ENCODE measurements at places on chromosomes 6 and 20.

DNA sequence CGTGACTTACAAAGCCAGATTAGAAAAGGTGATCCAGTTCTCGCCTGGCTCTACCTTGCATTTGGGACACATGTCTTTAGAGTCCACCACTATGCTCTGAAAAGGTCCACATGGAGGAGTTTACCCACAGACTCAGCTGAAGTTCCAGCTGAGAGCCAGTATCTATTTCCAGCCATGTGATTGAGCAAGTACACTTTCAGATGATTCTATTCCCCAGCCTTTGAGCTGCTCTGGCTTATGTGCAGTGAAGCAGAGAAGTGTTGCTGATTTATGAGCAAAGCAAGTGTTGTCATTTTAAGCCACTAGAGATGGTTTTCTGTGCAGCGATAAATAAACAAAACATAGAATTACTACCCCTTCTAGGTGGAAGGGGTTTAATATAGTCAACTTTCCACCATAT is 520.8 kb upstream of the RNF217 start:
- no peak for DNase-seq

DNA sequence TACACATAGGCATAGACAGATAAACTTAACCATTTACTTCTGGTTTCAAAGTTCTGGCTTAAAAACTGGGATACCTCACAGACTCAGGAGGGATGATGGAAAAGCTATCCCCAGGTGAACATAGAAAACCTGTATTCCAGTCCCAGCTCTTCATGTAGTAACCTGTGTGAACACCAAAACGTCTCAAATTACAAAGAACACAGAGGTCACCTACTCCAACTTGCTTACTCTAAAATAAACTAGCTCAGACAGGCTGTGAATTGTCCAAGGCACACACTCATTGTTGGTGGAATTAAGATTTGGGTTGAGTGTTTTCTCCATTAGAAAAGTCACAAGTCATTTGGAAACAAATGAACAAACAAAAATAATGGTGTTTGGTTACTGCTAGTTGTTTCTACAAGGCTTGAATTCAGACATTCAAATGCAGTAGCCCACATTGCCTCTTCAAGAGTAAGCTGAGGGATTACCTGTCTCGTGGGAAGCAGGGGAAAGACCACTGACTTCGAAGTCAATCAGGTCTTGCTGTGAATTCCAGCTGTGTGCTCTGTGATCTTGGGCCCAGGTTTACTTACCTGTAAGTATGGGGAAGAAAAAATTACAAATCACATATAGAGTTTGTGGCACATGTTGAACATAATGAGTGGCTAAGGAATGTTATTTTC is 48.2 kb upstream of the LRRC1 start:
- DNase-seq = peak; percentile 75

GRCh38 chr20:61407561-61407960 is 155.5 kb downstream of the CDH4 start:
- DNase-seq = no peak

DNA sequence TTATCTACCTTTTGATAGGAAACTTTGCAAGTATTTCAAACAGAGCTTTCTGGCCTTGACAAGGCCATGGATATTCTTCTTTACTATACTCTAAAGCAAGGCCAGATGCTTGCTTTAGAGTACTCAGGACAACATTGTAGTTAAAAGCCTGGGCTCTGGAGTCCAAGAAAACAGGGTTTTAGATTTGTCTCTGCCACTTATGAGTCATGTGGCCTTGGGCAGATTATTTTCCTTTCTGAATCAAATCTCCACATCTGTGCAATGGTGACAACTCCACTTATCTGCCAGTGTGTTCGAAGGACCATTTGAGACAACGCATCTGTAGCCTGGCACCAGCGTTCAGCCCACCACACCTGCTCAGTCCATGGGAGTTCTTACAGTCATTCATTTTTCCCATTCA is 265.9 kb upstream of the RIN2 start:
- DNase-seq = no peak

DNA sequence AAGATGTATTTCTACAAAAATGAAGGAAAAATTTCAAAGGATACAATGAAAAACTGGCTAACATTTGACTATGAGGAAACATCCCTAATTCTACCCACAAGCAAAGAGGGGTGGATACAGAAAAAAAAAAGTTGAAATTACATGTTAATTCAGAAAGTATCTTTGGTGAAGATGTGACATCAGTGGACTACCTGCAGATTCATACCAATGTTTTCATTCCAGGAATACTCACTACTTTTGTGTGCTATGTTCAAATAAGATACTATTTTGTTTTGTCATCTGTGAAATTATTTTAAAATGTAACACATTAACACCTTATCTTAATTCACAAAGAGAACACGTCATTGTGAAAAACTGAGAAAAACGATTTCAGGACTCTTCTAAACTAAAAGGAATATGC is 159.3 kb upstream of the SHLD1 start:
- DNase-seq = no peak

DNA sequence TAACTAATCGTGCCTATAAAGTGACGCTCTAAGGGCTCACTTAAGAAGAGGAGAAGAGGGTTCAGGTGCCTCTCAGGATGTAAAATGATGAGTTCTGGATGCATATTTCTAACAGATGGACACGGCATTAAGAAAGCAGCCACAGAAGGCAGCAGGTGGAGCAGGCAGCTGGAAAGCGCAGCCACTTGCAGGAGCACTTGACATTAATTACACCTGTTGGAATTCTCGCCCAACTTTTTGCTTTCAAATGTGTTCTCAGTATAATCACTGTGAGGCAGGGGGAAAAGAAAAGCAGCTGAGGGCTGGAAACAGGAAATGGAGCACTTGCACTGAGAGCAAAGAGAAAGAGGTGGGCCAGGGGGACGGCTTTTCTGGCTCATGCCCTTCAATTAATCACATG is 164.2 kb downstream of the NKAIN2 start:
- DNase-seq = no peak

GRCh38 chr20:32562495-32562911 is 22.6 kb downstream of the NOL4L start:
- DNase-seq = no peak

- DNase-seq = no peak
Measured at GRCh38 chr6:70575899-70576495, 9.3 kb downstream of the SDHAF4 start.

GRCh38 chr6:144568241-144568640 is 283.1 kb downstream of the UTRN start:
- DNase-seq = no peak

GRCh38 chr6:124873066-124873410 is 89.2 kb upstream of the RNF217 start:
- no peak for DNase-seq

- no peak for DNase-seq
Measured at GRCh38 chr6:152941746-152942145, 41.1 kb downstream of the FBXO5 start.

DNA sequence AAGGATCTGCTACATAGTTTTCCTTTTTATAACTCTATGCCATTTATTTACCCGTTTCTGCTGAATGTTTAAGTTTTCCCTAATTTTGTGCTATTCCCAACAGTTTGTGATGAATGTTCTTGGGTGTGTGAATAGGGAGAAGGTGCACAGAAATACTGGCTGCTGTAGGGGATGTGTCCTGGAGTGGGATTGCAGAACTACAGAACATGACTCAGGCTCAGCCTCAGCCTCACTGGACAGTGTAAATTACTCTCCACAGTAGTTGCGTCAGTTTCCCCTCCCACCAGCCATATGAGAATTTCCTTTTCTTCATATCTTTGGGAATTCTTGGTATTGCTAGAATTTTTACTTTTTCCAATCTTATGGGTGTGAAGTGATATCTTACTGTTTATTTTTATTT is 57.0 kb downstream of the SLX4IP start:
- DNase-seq = no peak

DNA sequence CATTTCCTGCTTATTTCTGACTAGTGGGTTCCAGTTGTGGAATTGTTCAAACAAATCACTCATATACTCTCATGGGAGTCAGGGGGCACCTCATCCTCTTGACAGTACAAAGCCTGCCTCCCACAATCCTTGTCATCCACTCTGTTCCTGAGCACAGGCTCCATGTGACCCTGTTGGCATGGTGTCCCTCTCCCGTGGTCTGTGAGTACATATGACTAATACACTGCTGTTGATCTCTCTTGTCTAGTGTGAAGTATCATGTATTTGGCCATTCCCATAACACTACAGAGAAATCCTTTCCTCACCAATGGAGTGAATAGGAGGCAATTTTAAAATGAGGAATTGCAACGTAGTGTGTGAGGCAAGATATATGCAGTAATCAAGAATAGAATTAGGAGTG is 185.3 kb downstream of the OGFRL1 start:
- DNase-seq = no peak

- DNase-seq = no peak
Measured at GRCh38 chr6:111734068-111735061, 128.7 kb upstream of the TRAF3IP2 start.

- no peak for DNase-seq
Measured at GRCh38 chr6:114288701-114289495, 53.9 kb downstream of the HS3ST5 start.

DNA sequence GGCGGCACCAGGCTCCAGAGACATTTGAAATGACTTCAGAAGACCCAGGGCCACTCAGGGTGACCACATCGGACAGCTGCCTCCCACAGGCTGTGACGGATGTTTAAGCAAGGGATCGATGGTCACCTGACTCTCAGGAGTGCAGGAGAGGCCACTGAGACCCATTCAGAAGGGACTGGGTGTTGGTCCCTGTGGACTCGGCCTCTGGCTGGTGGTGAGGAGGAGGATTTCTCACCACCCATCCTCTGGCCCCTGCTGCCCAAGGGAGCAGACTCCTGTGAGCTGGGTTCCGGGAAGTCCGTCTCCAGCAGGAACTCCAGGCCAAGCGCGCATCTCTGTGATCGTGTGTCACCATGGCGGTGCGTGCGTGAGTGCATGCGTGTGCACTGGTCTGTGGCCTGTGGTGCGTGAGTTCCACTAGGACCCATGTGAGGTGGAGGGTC is 25.5 kb downstream of the NPEPL1 start:
- DNase-seq = no peak

GRCh38 chr6:117829594-117830319 is 77.3 kb upstream of the SLC35F1 start:
- peak; percentile 36 for DNase-seq

DNA sequence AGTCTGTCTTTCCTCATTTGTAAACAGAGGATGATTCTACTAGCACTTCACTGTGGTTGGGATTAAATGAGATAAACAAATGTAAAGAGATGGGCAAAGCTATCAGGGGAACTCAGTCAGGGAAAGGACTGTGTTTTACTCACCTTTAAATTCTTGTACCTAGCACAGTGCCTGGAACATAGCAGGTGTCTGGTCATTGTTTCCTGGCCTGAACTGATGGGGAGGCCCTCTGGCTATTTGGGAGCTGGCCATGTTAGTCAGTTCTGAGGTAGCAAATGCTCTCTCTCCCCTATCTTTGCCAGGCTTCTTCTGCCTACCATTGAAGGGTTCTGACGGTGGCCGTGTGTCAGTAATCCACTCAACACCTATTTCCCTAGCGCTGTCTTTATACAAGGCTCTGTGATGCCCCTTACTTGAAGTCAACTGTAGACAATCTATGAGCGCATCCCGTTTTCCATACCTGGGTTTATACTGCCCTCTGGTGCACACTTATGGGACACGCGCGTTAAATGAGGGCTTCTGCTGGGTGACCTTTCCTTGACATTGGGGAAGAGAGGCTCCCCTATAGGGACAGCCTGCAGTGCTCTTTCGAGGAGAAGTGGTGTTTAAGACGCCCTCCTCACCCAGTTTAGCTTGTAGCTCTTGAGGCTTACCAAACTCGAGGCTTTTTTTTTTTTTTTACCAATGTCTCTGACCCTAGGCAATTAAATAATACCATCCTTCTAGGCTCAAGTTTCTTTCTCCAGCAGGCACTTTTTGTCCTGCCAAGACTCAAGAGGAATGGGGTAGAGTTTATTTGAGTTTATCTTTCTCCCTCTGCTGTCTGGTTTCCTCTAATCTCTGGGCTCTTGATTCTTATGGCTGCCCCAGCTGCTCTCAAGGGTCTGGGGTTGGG is 4.0 kb upstream of the SPATS1 start:
- DNase-seq = peak; percentile 52

DNA sequence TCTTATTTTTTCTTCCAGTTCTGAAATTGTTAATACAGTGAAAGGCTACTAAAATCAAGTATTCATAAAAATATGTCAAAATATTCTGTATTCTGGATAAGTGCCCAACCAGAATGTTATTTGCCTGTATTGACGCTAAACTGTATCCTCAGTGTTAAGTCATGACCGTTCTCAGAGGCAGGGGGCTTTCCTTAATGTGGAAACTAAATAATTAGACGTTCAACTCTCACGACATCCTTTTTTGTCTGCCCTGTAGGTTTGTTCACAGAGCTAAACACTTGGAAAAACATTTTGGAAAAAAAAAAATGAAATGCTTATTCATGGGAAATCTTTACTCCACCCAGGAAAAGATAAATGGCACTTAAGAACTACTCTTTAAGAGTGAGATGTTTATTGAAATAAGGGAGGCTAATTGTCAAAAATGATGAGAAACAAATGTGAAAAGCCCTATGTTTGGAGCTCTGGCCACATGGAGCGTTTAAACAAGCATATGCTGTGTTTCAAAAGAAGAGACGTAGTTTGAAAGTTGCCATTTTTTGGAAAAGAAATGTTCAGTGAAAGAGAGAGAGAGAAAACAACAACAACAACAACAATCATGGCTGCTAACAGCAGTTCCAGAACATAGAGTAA is 453.1 kb upstream of the MARCKS start:
- DNase-seq = no peak

- DNase-seq = no peak
Measured at GRCh38 chr20:15487030-15487429, 1086.2 kb downstream of the KIF16B start.

DNA sequence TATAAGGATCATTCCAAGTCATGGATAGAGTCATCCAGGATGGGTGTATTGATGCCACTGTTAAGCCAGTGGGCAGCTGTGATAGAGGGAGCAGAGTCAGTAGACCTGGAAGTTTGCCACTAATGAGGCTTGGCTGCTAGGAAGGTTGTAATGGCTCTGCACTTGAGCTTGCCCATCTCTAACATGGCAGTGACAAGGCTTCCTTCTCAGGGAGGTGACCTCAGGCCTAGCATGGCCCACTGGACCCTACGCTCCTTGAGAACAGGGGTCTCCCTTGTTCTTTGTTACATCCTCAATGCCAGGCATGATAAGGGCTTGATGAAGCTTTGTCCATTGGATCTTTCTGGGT is 155.1 kb downstream of the CD83 start:
- DNase-seq = no peak

GRCh38 chr6:110185879-110186278 is 5.7 kb downstream of the CDC40 start:
- no peak for DNase-seq

GRCh38 chr6:156413154-156413553 is 364.0 kb upstream of the ARID1B start:
- no peak for DNase-seq

DNA sequence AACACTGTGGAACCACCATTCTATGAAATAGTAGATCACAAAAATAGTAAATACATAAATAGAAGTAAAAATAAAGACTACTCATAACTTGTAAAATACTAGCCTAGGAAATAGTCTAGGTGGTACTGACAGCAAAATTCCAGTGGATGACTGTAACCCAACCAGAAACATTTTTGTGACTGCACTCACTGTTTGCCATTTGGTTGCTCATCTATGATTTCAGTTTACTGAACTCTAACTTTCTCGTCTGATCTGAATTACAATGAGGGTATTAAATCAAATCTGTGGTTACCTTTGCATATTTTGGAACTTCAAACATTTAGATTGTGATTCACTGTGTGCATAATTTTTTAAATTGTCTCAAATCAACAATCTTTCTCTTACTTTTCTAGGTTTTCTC is 151.1 kb downstream of the KHDC1L start:
- peak; percentile 21 for DNase-seq

GRCh38 chr20:36917943-36918342 is 33.6 kb downstream of the SAMHD1 start:
- DNase-seq = no peak
